ENCODE measurements at places on chromosomes 11 and 22.

GRCh38 chr11:83864412-83865057 is 578.4 kb upstream of the CCDC90B start:
- DNase-seq = no peak

GRCh38 chr11:60941371-60942119 is 10.4 kb downstream of the SLC15A3 start:
- no peak for DNase-seq

DNA sequence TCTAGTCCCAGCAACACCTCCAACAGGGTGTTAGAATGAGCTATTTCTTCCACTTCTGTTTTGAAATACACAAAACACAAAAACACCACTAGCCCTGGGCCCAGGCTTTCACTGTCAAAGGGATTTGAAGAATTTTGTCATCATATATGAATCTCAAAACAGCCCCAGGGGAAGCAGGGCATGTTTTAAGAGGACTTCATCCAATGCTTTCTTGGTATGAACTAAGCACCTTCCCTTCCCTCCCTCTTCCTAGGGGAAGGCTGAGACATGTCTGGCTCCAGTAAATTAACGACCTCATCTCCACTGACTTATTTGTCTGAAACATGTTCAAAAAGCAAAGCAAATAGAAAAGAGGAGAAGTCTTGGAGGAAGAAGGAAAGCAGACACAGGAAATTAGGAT is 75.7 kb upstream of the INCENP start:
- no peak for DNase-seq

DNA sequence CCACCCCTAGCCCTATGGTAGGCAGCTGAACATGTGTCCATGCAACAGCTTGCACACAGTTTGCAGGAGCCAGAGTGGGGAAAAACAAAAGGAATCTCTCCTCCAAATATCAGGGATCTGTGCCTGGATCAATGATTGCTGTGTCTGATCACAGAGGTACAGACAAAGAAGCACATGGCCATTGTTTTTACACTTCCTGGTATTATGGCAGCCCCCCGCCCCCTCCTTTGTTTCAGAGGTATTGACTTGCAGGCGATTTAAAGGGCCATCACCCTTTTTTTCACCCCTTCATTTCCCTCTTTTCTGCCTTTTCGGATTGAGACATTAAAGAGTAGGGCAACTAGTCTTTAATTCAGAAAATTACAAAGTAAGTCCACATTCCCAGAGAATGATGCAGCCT is 453.0 kb upstream of the LUZP2 start:
- no peak for DNase-seq

GRCh38 chr22:48780597-48781277 is 1046.9 kb downstream of the BRD1 start:
- no peak for DNase-seq

DNA sequence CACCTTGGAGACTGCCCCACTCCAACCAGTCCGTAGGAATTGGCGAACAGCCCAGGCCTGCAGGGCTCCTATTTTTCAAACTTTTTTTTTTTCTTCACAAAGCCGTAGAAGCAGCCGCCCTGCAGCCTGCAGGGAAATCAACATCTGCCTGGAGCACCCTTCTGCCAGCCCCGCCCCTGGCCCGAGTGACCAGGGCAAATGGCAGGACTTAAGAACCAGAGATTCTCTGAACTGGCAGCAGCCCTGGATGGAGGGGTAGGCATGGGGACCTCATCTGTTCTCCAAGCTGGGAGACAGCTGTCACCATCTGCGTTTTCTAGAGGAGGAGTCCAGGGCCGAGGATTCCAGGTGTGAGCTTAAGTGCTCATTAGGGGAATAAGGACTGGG is 5.6 kb downstream of the SCN2B start:
- DNase-seq = no peak

DNA sequence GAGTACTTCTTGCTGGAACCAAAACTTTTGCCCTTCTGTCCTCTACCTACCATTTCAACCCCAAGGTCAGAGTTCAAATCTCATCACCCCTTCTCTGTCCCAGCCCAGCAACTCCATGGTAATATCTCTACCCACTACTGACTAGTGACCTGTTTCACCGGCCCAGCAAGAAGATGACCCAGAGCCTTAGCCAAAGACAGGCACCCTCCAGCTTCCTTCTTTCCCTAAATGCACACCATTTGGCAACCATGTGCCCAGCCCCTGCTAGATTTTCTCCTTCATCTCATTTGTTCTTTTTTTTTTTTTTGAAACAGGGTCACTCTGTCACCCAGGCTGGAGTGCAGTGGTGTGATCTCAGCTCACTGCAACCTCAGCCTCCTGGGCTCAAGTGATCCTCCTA is 14.9 kb downstream of the ARAP1 start:
- no peak for DNase-seq

DNA sequence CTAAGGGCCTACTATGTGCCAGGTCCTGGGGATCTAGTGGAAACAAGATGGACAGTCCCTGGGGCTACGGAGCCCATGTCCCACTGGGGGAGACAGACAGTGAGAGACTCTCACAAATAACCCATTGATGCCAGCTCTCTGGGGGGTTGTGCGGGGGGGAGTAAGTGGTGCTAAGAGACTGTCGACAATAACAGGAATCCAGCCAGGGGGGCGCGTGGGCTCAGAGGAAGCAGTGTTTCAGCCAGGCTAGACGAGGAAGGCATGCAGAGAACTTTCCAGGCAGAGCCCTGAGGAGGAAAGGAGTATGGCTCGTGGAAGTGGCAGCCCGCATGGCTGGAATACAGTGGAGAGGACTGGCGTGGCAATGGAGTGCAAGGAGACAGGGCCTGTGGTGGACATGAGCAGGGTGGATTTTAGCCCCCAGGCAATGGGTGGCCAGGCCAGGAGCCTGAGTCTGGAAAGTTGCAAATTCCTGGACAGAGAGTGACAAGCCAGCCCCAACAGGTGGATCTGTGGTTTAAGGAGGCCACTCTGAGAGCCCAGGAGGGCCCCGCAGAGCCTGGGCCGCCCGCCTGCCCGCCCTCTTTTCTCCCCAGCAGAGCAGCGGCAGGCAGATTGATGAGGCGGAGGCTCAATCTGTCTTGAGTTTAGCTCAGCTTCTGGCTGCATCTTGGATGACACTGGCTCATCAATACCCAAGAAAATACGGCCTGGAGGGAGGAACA is 40.0 kb upstream of the TCF20 start:
- no peak for DNase-seq

GRCh38 chr22:29345932-29346331 is 30.4 kb upstream of the RASL10A start:
- DNase-seq = no peak

DNA sequence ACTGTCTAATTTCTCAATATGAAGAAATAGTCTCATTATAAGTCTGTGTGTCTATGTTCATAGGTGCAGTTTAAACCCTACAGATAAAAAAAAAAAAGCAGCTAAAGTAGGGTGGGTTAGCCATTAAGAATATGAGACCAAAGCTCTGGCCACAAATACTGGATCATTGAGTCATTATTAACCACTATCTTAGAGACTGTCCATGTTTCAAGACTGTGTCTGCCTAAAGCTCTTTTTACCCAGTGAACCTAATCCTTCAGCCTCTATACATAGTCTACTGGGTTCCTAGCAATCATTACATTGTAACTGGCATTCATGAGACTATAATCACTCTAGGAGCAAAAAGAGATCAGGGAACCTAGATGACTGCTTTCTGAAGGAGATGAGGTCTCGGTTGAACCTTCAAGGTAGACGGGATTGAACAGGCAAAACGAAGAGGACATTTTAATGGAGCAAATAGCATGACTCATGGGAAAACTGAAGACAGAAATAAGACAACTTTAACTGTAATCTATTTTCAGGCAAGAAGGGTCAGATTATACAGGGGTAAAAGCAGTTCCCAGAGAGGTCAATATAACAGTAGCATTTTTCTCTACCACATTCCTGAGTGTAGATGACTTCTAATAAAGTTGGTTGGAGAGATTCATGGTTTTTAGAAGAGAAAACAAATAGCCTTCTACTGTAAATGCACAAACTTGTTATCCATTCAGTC is 64.0 kb upstream of the FIBIN start:
- no peak for DNase-seq

DNA sequence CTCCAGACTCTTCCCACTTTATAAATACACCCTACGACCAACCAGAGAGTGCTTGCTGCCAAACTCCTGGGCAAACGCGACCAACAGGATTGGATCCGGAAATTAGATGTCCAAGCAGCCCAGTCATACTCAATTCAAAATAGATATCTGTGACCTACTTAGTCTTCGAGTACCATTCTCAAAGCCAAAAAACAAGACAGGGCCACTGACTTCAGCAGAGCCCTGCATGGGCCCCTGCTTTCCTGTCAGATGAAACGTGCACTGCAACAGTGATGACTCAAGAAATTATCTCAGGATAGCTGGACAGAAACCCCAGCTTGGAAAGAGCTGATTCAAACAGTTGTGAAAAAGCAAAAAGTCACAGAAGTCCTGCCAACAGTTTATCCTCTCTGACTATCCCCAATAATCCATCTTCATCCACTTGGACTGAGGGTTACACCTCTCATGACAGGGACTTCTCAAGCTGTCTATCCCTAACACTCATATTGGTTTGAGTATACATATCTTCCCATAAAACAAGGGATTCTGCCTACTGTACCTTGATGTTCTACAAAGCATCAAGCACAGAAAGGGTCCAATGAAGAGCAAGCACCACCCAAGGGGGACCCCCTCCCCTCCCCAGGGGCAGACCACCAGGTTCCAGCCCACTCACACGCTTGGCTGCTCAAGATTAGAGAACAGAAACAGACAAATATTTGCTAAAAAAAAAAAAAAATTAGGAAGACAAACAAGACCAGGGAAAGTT is 17.4 kb downstream of the SMCO4 start:
- no peak for DNase-seq

GRCh38 chr22:22865311-22866072 is 22.1 kb upstream of the IGLL5 start:
- no peak for DNase-seq

GRCh38 chr11:45100339-45100738 is 46.1 kb upstream of the PRDM11 start:
- no peak for DNase-seq

DNA sequence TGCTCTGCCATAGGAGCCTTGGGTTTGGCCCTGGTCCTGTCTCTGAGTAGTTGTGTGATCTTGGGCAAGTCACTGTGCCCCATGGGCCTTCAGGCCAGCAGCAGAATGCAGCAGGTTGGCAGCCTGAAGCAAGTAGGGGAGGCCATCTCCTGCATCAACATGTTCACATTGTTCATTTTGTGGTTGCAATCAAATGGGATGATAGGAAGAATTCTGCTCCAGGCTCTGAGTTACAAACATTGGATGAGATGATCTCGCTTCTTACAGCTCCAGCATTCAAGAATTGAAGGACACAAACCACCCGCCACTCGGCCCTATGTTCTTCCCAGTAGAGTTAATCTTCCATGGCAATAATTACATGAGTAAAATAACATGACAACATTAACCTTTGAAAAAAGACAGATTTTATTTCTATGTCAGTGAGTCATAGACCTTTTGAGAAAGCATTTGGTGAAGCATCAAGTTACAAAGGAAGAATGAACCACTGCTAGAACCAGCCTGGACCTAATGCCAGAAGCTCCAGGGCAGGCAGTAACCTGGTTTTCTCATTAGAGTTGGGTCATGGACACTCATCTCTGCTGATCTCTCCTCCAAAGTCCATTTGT is 308.3 kb upstream of the NCAM1 start:
- no peak for DNase-seq

- DNase-seq = no peak
Observed at GRCh38 chr22:30943368-30943767, 25.2 kb downstream of the MORC2 start.

DNA sequence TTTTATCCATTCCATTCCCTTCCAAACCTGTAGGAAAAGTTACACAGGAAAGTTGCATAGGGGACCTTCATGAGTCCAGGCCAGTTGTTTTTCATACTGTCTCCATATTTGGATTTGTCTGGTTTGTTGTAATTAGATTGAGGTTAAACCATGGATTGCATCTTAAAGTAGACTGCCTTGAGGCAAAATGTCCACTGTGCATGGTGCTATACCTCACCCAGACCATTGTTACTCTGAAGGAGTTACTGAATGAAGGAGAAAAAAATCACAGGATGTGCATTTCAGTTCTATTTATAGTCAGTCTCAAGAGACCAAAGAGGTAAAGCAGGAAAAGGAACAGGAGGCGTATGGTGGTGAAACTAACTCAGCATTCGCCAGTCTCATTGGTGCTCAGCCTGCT is 29.6 kb upstream of the L3MBTL2 start:
- DNase-seq = no peak

DNA sequence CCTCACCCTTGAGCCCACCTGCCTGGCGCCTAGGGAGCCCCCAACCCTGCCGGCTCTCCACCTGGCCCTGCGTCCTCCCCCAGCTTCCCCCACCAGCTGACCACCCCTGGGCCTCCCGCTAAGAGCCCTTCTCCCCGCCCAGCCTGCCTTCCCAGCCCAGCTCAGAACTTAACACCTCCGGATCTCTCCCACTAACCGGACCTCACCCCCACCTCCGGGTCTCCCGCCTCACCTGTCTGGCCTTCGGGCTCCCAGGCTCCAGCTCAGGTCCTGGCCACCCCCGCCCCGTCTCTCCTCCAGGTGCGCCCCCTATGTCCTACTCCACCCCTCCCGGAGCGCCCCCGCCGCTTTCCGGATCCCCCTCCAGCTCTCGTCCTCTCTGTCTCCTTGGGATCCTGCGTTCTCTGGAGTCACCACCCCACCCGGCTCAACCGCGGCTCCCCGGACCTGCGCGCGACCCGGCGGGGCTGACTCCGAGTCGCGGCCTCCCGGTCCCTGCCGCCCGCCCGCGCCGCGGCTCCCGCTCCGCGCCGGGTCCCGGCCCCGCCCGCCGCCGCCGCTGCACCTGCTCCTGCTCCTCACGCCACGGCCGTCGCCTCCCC is at the start of gene KCNJ11:
Gene KCNJ11 (minus strand): TSS at position 51 of the 602 bp plus-strand sequence. CDS start 568 bp downstream, outside the sequence.
- no peak for DNase-seq

DNA sequence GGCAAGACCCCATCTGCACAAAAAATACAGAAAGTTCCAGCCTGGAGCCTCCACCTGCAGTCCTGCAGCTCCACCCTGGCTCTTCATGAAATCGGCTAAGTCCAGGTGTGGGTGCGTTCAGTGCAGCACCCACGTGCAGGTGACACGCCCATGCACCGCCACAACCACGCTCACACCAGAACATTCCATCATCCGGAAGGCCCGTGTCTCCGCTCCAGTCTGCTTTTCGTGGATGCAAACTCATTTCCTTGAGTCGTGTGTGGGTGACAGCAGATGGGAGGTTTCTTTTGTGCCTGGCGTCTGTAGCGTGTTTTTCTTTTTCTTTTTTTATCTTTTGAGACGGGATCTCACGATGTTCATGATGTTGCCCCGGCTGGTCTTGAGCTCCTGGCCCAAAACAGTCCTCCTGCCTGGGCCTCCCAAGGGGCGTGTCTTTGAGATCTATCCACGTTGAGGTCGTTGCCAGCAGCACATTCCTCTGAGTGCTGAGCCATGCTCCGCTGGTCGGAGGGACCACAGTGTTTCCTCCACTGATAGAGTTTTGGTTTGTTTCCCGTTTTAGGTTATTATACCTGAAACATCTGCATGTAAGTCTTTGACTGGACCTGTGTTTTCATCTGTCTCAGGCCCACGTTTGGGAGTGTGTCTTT is 7.2 kb downstream of the PTDSS2 start:
- no peak for DNase-seq

- no peak for DNase-seq
Observed at GRCh38 chr11:36023922-36024321, 80.1 kb downstream of the LDLRAD3 start.

Data from HFF-Myc (cell line).